ENCODE measurements at places on chromosomes 1 and 21.

DNA sequence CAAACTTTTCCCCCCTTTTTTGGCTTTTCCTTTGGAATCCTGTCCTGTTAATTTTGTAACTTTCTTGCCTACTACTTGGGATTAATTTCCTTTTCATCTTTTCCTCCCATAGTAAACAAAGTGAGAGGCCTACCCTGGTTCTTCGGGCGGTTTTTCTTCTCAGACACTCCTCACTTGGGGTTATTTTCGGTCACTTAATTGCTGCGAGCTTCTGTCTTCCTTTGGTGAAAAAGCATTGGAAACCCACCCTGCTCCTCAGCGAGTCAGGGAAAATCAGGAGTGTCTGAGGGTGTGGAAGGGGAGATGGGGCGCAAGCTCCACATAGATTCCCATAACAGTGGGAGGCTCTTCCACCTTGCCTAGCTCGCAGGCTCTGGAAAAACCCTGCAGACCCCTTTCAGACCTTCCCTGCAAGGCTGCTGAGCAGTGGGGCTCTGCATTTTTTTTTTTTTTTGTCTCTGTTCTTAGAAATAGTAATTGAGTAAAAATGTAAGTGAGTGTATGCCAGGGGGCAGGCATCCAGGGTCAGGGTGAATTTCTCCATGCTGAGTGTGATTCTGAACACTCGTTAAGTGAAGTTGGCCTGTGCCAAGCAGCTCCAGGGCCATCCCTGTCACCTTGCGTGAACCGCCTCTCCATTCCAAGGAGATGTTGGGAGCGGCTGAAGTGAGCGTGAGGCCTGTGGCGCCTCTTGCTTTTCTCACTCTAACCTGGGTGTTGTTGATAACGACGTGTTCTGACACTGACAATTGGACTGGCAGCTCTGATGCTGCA lies 20.3 kb downstream of the TGFB2 start:
- peak; percentile 8 for DNase-seq

DNA sequence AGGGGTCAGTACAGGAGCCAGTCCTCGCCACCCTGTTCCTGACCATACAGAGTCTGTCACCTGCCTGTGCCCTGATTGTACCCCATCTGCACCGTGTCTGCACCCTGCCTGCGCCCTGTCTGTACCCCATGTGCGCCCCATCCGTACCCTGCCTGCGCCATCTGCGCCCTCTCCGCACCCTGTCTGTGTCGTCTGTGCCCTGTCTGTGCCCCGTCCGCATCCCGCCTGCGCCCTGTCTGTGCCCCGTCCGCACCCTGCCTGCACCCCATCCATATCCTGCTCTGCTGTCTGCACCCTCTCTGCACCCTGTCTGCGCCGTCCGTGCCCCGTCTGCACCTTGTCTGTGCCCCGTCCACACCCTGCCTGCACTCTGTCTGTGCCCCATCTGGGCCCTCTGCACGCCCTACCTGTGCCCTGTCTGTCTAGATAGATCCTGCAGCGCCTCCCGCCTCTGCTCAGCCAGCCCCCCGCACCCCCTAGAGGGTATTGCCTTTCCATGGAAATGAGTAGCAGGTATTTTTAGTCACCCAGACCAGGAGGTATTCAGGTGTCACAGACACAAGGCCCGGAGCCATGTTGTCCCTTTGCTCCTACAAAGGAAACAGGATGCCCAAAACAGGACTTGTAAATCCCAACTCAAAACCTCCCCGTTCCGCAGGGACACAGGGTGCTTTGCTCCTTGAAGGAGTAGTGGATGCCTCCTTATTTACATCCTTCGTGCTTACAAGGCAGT lies 7.7 kb upstream of the NPHP4 start:
- no peak for DNase-seq

DNA sequence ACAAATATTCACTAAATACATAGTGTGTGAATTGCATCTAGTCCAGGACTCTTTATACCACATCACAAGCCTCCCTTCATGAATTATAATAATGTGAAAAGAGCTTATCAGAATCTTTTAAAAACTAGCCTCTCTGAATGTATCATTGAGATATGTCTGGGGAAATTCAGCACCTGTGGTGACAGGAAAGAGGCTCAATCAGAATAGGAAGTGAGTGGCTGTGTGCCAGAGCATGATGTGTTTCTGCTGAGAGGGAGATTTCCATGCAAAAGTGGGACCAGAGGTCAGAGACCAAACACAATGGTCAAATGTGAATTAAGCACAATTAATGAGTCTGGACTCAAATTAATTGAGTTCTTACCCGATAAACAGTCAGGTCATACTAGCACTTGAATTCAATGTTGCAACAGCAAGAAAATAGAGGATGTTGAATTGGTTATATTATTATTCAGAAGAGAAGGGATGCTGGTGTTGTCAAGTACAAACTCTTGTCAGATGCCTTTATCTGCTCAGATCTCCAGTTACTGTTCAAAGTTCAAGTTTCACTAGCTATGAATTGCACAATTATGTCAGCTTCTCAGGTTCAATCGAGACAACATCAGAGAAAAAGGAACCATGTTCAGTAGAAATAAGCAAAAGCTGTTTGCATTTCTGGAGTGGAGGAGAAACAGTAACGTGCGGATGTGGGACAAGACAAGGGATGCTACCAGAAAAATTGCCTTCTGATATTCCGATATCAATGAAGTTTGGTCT lies 226.2 kb downstream of the ZNF326 start:
- no peak for DNase-seq

- DNase-seq, result no peak
Observed at GRCh38 chr1:119363162-119363561, 5.4 kb upstream of the HAO2 start.

DNA sequence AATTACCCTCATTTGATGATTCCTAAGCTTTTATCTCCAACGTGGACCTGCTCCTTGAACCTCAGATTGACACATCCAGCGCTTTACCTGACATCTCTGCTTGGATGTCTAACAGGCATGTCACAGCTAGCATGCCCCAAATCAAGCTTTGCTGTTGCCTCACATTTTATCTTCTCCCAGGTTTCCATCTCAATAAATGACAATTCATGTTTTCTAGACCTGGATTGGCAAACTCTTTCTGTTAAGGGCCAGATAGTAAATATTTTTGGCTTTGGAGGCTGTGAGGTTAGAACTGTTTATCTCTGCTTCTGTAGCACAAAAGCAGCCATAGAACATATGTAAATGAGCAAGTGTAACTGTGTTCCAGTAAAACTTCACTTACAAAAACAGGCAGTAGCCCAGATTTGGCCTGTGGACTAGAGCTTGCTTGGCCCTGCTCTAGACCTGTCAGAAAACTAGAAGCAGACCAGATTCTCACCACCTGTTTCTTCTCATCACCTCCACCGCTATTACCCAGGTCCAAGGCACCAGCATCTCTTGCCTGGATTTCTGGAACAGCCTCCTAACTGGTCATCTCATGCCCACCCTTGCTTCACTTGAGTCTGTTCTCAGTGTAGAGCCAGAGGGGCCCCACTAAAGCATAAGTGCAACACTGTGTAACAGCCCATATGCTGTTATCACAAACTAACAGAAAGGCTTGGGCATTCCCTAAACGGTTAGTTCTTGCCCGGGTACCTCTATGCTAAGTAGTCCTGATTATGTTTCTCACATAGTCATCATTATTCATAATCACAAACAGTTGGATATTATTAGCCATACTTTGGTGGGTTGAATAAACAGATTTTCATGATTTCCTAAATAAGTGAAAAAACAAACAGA lies 42.3 kb downstream of the UBE4B start:
- no peak for DNase-seq

DNA sequence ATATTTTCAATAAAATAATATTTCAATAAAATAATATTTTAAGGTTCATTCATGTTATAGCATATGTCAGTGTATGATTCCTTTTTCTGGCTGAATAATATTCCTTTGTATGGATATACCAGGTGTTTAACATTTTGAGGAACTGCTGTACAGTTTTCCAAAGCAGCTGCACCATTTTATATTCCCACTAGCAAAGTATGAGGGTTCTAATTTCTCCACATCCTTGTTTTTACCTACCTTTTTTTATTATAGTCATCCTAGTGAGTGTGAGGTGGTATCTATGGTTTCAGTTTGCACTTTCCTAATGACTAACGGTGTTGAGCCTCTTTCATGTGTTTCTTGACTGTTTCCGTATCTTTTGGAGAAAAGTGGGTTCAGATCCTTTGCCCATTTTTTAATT lies 5.2 kb downstream of the DEGS1 start:
- no peak for DNase-seq

DNA sequence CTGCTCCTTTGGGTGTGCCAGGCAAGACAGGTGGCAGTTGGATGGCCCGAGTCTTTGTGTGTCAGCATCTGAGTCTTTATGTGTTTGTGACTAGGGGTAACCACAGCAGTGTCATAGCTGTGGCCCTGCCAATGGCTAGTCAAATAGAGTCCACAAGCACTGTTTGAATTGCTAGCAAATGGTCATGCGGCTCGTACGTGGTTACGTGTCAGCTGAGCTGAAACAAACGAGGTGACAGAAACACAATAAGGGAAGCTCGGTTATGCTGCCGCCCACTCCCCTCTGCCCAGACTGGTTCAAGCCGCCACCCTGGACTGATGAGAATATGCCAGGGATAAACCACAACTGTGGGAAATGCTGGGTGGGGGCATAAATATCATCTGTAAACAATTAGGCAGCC lies 174.3 kb upstream of the LMO4 start:
- peak; percentile 10 for DNase-seq

GRCh38 chr1:219993554-219994433 lies 52.5 kb downstream of the EPRS1 start:
- peak; percentile 11 for DNase-seq

DNA sequence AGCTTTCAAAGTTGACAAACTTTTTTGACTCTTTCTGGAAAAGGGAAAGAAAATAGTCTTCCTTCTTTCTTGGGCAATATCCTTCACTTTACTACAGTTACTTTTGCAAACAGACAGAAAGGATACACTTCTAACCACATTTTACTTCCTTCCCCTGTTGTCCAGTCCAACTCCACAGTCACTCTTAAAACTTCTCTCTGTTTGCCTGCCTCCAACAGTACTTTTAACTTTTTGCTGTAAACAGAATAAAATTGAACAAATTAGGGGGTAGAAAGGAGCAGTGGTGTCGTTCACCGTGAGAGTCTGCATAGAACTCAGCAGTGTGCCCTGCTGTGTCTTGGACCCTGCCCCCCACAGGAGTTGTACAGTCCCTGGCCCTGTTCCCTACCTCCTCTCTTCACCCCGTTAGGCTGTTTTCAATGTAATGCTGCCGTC lies 160.8 kb upstream of the SGIP1 start:
- DNase-seq, result no peak

GRCh38 chr21:41680444-41681347 lies 86.2 kb downstream of the RIPK4 start:
- DNase-seq, result no peak

DNA sequence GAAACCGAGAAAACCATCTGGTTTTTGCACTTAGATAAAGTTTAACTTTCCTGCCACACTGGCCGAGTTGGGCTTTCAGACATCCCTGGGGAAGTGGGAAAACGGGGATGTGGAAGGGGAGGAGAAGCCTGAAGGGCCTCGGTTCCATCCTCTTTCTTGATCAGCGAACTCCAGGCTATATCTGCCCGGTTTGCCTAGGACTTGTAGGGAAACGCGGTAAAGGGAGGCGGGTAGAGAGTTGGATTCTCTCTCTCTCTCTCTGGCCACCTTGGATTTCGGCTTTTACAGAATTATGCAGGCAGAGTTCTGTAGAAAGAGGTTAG lies 4.6 kb upstream of the LHX8 start:
- DNase-seq, result no peak

DNA sequence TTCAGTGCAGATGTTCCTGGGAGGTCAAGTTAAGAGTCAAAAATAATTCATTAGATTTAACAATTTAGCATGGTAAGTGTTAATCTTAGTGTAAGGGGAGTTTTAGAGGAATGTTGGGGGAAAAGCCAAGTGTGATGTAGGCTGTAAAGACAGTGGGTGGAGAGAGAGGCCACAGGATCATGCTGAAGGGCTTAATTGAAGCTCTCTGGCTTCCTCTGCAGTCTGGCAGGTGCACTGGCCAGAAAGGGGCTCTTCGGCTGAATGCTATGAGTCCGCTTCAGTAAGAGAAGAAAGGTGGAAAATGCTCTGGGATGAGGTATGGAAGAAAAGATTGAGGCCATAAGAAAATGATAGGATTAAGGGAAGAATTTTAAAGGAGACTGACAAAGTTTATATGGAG lies 3.0 kb downstream of the BRDT start:
- DNase-seq, result no peak

- DNase-seq, result no peak
Observed at GRCh38 chr1:209862391-209863356, 34.9 kb downstream of the UTP25 start.

GRCh38 chr1:156230473-156230837 lies 11.5 kb upstream of the BGLAP start:
- DNase-seq, result no peak

GRCh38 chr1:82160903-82161302 lies 360.2 kb downstream of the ADGRL2 start:
- DNase-seq, result no peak

DNA sequence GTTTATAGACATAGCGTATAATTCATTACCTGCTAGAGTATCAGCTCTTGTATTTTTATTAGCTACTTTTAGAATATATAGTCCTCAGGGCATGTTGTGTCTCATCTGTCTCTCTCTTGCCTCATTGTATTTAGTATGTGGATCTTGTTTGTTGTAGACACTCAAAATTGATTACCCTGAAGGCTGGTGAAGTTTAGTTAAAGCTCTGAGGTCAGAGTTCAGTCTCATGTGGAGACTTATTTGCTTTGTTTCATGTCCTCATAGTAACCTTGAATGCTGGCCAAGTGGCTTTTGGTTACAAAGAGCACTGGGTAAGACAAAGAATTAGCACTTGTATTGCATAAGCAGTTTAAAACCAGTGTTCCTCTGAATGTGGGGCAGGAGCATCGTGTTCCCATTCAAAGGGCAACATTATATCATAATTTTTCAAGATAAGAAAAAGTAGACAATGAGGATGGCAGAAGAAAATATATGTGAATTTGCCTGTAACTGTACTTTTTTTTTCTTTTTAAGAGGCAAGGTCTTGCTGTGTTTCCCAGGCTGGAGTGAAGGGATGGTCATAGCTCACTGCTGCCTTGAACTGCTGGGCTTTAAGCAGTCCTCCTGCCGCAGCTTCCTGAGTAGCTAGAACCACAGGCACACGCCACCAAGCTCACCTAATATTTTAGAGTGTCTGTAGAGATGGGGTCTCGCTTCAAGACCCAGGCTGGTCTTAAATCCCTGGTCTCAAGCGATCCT lies 17.4 kb downstream of the CNST start:
- DNase-seq, result peak; percentile 57

DNA sequence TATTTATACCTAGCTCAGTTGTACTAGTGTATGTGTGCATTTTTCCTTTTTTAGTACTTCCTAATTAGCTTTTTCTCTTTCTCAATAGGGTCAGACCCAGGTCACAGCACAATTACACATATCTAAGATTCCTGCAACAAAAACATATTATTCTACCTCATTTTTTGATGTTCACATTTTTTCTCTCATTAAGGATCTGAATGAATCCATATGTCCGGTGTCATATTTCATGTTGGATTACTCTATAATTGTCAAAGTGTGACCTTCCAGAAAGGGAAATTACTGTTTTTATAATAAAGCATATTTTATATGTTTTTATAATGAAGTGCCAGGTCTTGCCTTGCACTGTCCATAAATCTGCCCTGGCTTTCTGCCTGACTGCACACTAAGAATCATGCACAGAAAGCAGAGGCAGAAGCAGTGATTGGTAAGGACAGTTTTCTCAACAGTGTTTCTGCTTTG lies 143.7 kb downstream of the KCNT2 start:
- DNase-seq, result peak; percentile 76
